ENCODE measurements at places on chromosomes 6 and 20. TPM values are rescaled to one million over a fixed set of nuclear protein-coding genes. Genes with fewer than 3 reads are reported as not detected.

FNDC11 gene
- total RNA-seq, result 0.37 TPM

LINC00237 gene
- not detected for total RNA-seq

TMEM74B gene
- not detected for total RNA-seq

PRL gene
- not detected for total RNA-seq

NELFE gene
- total RNA-seq, result 97.9 TPM

PSMG4 gene
- 43.4 TPM for total RNA-seq

CDKAL1 gene
- 22.9 TPM for total RNA-seq

SCGN gene
- total RNA-seq, result not detected

WFDC5 gene
- not detected for total RNA-seq

GRM4 gene
- total RNA-seq, result not detected

MACROD2 gene
- total RNA-seq, result 0.78 TPM

OR2J3 gene
- total RNA-seq, result not detected

PARD6B gene
- 0.37 TPM for total RNA-seq

AGER gene
- total RNA-seq, result 0.20 TPM

BMP5 gene
- 0.37 TPM for total RNA-seq

PACRG gene
- total RNA-seq, result 0.37 TPM

ARMC12 gene
- 0.20 TPM for total RNA-seq

OR2B6 gene
- total RNA-seq, result not detected

C6orf15 gene
- not detected for total RNA-seq

CCDC170 gene
- total RNA-seq, result 0.37 TPM

Measured in subcutaneous preadipocyte (primary cell).